ENCODE measurements at places on chromosomes 1 and 21. TPM values are rescaled to one million over a fixed set of nuclear protein-coding genes. Genes with fewer than 3 reads are reported as not detected.

DNA sequence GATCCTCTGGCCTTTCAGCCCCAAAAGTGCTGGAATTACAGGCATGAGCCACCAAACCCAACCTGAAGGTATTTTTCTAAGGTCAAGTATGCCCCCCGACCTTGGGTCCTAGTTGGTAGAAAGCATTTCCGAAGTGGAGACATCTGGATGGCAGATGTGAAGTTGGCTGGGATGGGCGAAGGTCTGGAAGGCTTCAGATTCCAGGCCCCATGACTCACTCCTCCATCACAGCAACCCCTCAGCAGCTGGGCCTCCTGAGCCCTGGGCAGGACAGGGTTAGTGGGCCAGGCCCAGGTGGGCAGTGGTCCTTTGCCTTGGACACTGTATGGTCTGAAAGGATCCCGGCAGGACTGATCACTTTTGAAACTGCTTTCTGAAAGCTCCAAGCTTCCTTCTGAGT lies 23.3 kb downstream of the NAV1 start:
- DNase-seq, result no peak
- no peaks in the 10 kb centered on the region for H3K4me1 ChIP-seq
- H3K4me3 ChIP-seq, result no peak overlapping the region
- no peak overlapping the region for H3K27ac ChIP-seq
- H3K36me3 ChIP-seq, result no peaks in the 10 kb centered on the region
- H3K27me3 ChIP-seq, result no peaks in the 10 kb centered on the region

DNA sequence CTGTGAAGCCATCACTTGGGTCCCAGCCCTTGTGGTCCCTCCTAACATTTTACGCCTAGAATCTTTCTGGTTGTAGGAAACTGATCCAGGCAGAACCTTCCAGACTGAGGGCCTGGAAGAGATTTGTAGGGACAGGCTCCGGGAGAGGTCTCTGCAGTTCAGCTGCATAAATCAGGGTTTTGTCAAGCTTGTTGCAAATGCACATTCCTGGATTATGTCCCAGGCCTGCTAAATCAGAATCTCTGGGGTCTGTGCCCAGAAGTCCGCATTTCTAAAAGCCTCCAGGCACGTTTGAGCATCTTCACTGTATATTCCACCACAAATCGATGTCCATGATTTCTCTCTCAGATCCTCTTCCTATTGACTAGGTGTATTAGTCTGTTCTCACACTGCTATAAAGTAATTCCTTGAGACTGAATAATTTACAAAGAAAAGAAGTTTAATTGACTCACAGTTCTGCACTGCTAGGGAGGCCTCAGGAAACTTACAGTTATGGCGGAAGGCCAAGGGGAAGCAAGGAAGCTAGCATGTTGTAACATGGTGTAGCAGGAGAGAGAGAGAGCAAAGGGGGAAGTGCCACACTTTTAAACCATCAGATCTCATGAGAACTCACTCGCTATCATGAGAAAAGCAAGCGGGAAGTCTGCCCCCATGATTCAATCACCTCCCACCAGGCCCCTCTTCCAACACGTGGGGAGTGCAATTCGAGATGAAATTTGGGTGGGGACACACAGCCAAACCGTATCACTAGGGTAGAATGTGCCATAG lies 1.2 kb upstream of the FHAD1 start:
- H3K27me3 ChIP-seq, result no peaks in the 10 kb centered on the region
- no peaks in the 10 kb centered on the region for H3K36me3 ChIP-seq
- H3K27ac ChIP-seq, result no peak overlapping the region
- DNase-seq, result peak; percentile 51

DNA sequence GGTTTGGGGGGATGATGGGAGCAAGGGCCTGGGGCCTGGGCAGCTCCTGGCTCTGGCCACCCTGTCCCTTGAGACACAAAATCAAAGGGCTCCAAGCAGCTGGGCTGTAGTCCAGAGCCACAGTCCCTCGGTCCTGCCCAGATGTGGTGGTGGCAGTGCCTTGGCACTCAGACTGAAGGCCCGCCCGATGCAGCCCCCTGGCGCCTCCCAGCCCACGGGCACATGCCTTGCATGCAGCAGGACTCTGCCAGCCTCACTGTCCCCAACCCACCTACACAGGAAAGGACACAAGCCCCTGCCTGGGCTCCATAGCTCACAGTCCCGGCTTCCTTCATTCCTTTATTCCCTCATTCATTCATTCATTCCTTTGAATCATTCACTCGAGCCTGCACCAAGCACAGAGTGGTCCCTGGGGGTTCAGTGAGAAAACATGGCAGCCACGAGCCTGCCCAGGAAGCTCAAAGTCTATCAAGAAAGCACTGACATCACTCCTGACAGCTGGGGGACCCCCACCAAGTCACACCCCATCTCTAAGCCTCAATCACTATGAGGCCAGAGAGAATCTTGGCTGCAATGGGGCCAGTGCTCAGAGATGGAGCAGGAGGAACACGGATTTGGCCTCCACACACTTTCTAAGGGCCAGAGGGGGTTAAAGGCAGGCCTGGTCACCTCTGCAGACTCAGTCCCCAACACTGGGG lies 5.8 kb downstream of the SDC3 start:
- no peak overlapping the region for H3K4me3 ChIP-seq
- H3K36me3 ChIP-seq, result no peaks in the 10 kb centered on the region
- no peak overlapping the region for H3K27ac ChIP-seq
- H3K4me1 ChIP-seq, result peaks cover 11% of the 10 kb centered on the region
- no peaks in the 10 kb centered on the region for H3K27me3 ChIP-seq

DNA sequence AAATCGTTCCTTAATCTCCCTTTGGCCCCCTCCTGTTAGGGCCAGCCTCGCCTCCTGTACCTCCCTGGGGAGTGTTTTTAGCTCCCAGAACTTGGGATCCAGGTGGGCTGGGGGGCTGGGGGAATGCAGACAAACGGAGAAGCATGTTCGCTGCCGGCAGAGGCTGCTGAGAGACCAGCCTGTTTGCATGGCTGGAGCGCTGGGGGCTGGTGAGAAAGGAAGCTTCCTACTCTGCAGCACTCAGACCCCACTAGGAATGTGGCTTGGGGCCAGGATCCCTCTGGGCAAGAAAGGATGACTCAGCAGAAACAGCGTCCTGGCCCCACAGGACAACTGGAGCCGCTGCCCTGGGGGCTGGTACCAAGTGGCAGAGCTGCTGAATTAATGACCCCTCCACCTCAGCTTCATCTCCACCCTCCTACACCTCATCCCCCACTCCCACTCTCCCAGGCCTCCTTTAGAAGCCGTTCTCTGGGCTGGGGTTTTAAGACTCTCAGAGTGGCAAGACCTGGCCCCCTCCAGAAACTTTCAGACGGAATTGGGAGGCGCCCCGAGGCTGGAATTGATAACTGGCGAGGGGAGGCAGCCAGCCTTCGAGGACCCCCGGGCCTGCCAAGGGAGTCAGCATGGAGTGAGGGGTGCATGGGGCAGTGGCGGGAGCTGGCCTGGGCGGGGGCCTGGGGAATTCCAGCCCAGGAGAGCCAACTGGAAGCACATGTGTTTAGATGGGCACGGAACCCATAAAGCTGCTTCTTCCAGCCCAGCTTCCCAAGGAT lies 28.5 kb upstream of the EPS8L3 start:
- H3K4me1 ChIP-seq, result peaks cover 7% of the 10 kb centered on the region
- peak; percentile 90 for DNase-seq
- no peaks in the 10 kb centered on the region for H3K27me3 ChIP-seq
- no peak overlapping the region for H3K27ac ChIP-seq

DNA sequence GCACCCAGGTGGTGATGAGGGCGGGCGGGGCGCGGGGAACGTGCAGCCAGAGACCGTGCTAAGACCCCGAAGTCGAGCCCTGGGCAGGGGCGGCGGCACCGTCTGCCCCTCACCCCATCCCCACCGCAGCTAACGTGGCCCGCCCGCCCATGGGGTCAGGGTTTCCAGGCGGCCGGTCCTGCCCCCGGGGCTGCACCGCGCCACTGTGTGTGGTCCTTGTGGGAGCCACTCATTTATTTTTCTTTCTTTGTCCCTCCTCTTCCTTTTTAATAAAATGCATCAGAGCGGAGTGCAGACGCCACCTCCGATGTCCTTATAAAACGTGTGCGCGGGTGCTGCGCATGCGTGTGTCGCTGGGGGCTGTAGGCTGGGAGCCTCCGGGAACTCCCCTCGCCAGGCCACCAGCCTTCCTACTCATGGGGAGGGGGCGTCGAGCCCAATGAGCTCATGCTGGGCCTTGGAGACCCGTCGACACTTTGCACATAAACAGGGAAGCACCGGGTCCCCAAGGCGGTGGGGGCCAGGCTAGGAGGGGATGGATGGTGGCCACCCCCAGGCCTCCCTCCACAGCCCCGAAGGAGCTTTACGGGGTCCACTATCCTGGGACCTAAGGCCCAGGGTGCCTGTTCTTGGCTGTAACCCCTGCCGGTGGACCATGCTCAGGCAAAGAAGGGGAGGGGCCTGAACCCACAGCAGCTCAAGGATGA lies 59.9 kb downstream of the WNT9A start:
- DNase-seq, result peak; percentile 80
- H3K36me3 ChIP-seq, result no peaks in the 10 kb centered on the region
- H3K27me3 ChIP-seq, result no peaks in the 10 kb centered on the region
- peak overlapping the region; percentile 68 for H3K27ac ChIP-seq
- peaks cover 9% of the 10 kb centered on the region for H3K4me1 ChIP-seq

DNA sequence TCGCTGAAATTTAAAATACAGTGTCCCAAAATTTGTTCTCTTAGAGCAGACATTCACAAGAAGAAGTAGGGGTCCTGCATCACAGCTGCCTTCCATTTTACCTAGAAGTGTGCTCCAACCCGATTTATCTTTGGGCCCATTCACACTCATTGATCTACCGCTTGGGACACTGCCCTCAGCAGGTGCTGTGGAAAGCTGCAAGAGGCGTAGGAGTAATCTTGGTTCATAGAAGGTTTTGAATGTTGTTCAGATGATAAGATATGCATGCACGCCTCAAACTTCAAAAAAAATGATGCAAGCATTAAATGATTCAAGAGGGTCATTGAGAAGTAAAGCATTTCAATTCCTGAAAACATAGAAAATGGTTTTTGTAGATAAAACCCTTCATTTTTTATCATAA lies 18.6 kb upstream of the C1orf105 start:
- no peaks in the 10 kb centered on the region for H3K36me3 ChIP-seq
- peaks cover 3% of the 10 kb centered on the region for H3K4me1 ChIP-seq
- DNase-seq, result no peak
- no peaks in the 10 kb centered on the region for H3K27me3 ChIP-seq
- H3K27ac ChIP-seq, result no peak overlapping the region

GRCh38 chr1:169906938-169907337 lies 13.2 kb upstream of the SCYL3 start:
- DNase-seq, result no peak
- H3K27me3 ChIP-seq, result no peaks in the 10 kb centered on the region
- no peak overlapping the region for H3K27ac ChIP-seq
- H3K4me1 ChIP-seq, result no peaks in the 10 kb centered on the region
- H3K36me3 ChIP-seq, result no peaks in the 10 kb centered on the region

GRCh38 chr1:66353257-66353656 lies 180.7 kb upstream of the SGIP1 start:
- no peaks in the 10 kb centered on the region for H3K27me3 ChIP-seq
- H3K36me3 ChIP-seq, result no peaks in the 10 kb centered on the region
- H3K4me1 ChIP-seq, result no peaks in the 10 kb centered on the region

The RBM11 gene
- 9.1 TPM for total RNA-seq

The GABRD gene
- 0.40 TPM for total RNA-seq

The IL19 gene
- not detected for total RNA-seq

Measured in ovary (tissue), 10 donors.